ENCODE measurements at places on chromosomes 7 and 10.

GRCh38 chr7:120190109-120190508, 82.9 kb upstream of the KCND2 start:
- no peak for DNase-seq

DNA sequence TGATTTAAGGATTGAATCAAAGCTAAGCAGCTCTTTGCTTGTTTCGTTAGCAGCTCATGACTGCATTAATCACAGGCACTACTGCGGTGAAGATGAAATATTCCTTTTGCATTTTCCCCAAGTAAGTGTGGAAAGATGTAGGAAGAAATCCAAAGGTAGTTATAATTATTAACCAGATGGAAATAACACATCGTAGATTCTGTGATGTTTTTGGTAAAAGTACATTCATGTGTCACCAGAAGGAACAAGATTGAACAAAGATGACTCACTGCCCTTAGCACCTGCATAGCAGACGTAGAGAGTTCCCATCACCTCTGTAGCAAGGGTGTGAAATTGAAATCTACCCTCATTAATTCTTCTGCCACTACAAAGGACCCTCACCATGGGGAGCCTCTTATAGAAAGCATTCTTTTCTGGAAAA, 37.1 kb downstream of the SMURF1 start:
- DNase-seq = no peak

DNA sequence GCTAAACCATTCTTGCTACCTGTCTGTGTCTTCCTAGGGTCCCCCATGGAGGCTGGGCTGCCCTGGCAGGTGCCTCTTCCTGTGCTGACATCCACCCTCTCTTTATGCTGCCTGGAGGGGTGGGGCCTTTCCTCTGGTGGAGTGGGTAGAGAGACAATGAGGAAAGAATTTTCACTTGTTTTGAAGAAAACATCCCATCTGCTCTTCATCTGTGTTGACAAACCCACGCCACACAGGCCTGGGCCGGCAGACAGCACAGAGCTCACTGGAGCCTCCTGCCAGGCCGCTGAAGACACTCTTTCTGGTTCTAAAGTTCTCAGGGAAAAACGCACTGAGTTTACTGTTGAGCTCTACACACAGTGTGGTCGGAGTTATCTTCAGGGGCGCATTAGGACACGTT, 328.2 kb downstream of the GLRX3 start:
- no peak for DNase-seq

DNA sequence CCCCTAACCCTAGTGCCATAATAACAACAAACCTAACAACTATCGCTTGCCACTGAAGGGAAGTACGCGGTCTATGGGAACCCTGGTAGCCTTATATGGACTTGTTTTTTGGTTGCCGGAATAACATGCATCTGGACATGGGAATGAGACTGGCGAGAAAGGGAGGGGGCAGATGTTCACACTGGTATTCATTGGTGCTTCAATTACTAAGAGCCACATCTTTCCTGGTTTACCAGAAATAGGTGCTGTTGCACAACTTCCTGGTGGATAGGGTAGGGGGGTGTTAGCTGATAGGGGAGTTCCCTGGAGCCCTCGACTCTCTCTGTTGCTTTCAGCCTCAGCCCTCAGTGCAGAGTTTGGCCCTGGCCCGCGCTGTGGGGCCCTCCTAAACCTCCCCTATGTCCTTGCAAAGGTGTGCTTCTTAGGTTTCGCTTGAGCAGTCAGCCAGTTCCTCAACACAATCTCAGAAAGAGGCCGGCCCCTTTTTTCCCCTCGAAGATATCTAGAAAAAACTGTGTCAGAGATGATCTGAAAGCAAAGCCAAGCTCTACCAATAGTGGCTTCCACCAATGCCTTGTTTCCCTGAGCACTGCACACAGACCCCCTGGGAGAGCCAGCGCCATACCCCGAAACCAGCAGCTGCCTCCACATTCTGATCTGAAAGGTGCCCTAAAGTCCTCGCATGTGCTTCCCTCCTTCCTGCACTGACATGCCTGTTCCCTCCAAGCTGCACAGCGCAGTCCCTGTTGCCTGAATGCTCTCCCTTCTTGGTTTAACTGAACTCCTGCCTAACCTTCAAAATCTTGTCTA, 13.5 kb downstream of the TBXAS1 start:
- DNase-seq = no peak

DNA sequence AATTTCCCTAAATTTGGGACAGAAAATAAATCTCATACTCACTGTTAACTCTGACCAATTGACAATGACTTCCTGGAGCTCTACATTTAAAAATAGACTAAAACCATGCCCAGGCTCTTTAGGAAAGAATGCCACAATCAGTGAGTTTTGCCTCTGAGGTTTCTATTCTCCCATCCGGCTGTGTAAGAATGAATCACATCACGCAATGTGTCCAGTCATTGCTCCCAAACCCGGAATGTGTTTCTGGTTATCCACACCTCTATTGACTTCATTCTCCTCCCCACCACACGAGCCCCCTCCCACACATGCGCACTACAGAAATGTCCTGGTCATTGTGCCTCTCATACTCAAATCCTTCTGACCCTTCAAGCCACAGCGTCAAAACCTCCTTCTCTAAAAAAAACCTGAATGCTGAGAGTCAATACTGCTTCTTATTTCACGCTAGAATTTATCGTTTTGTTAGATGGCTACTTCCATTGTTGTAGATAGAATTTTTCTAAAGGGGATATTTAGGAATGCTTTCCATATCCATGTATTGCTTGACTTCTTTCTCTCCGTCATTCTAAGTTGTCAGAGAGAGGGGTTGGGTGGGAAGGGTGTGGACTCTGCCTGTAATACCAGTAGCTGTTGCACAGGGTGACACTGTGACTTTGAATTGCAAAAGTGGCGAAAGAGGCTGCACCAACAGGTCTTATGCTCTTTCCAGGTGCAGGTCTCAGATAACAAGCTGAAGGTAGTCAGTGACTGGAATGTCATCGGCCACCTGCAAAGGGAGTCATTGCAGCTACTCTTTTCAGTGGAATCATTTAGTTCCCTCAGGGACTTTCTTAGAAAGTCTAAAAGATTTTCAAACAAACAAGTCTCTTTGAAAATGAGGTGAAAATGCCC, 356.6 kb downstream of the PAXIP1 start:
- no peak for DNase-seq

- no peak for DNase-seq
Observed at GRCh38 chr10:10138685-10139084, 879.0 kb upstream of the CELF2 start.

DNA sequence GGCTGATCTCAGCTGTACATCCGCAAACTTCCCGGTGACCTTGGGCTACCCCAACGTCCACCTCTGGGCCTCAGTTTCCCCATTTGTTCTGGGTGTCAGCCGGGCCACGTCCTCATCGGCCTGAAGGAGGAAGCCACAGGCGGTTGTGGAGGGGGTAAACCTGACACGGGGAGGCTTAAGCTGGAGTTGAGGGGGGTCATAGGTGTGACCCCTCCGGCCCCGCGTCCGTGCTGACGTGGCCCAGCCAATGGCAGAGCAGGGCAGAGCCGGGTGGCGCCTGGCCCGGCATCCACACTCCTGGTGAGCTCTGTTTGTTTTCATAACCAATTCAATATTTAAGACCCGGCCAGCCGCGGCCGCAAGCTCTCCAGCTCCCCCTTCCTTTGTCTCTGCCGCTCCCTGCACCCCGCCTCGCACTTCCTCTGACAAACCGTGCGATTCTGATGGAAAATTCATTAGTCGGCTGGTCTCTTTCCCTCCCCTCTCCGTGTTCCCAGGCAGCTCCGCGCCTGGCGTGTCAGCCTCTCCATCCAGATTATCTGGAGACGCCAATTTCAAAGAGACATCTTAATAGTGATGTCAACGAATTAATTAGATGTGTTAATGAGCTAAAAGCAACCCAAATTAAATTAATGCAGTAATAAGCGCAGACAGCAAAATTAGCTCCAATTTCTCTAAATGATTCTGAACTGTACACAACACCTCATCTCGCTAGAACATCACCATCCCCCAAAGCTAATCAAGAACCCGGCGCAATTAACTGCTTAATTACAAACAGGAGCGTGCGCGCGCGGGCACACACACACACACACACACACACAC, 55.4 kb downstream of the MICALL2 start:
- DNase-seq = no peak

GRCh38 chr10:51920672-51921071, 221.3 kb upstream of the CSTF2T start:
- DNase-seq = no peak

DNA sequence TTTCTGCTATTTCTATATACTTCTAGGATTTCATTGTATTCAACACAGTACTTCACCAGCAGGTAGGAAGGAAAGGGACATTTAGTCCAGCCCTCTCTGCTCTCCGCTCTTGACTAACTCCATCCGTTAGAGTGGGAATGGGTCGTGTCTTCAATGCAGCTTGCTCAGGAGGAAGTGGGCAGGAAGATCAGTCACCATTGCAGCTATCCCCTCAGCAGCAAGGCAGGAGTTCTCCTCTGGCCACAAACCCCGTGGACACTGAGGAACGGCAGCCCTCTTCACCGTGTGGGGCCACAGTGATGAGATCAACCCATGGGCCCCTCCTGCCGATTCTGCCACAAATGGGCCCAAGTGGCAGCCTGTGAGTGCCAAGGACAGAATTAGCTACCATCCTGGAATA, 30.2 kb upstream of the IKZF1 start:
- DNase-seq = no peak
